ENCODE measurements at places on chromosomes 4 and X.
A peak's percentile ranks its signal among the peaks of the same experiment; 100 is the strongest.

- no peak for DNase-seq
Observed at GRCh38 chr4:93657527-93657926, 171.0 kb upstream of the ATOH1 start.

DNA sequence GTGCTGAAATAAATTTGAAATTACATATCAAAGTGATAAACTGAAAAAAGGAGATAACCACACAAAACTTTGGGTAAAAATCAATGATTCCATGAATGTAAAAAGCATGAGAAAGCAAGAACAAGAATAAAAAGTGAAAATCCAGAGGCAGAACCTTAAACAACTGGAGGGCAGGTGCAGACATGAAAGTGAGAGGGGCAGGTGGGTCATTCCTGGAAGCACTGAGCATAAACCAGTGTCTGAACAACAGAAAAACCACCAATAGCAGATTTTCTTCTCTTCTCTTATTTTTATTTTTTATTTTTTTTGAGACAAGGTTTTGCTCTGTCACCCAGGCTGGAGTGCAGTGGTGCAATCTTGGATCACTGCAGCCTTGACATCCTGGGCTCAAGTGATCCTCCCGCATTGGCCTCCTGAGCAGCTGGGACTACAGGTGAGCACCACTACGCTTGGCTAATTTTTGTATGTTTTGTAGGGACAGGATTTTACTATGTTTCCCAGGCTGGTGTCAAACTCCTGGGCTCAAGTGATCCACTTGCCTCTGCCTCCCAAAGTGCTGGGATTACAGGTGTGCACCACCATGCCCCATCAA, 46.8 kb upstream of the GPR78 start:
- no peak for DNase-seq

- no peak for DNase-seq
Observed at GRCh38 chrX:118432799-118433198, 62.8 kb upstream of the DOCK11 start.

- peak; percentile 74 for DNase-seq
Observed at GRCh38 chr4:153142700-153143438, 61.4 kb upstream of the TRIM2 start.

- DNase-seq = no peak
Observed at GRCh38 chrX:55056820-55057674, 17.8 kb upstream of the PAGE2B start.

DNA sequence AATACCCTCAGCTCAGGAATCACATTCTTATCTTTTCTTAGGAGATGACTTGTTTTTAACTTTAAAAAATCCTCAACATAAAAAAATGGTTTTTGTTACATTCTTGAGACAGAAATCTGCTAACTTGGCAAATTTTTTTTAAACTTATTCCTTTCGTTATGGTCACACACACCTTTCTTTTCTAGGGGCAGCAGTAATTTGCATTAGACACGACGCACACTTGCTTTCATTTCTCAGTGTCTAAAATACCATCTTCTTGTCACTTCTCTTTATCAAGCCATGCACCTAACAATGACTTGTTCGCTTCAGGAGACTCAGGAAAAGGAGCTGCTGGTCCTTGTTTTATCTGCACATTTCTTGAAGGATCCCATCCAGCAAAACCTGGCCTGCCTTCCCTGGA, 112.6 kb upstream of the TBL1X start:
- no peak for DNase-seq

GRCh38 chrX:145190801-145191389, 56.4 kb upstream of the SPANXN1 start:
- DNase-seq = no peak

DNA sequence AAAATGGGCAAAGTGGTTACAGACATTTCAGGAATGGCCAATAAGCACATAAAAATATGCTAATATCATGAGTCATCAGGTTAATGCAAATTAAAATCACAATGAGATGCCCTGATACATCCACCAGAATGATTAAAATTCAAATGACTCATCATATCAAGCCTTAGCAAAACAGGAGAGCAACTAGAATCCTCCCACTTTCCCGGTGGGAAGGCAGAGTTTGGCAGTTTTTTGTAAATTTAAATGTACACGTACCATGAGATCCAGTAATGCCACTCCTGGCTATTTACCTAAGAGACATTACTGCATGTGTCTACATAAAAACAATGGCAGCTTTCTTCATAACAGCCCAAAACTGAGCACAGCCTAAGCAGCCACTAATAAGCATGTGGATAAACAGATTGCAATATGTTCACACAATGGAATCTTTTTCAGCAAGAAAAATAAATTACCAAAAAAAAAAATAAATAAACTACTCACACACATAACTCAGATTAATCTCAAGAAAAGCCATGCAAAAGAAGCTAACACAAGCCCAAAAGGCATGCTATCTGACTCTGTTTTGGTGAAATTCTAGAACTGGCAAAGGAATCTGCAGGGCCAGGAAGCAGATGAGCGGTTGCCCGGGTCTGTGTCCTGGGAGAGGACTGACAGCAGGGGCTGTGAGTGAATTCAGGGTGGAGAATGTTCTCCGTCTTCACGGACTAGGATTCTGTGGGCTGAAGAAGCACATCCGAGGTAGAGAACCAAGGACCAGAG, 48.8 kb downstream of the AFAP1 start:
- DNase-seq = no peak

GRCh38 chr4:183118141-183118540, 19.1 kb downstream of the WWC2 start:
- no peak for DNase-seq

- DNase-seq = no peak
Observed at GRCh38 chrX:105017641-105018040, 202.9 kb downstream of the TEX13A start.

- DNase-seq = peak; percentile 53
Observed at GRCh38 chr4:139419388-139419914, 34.5 kb upstream of the RAB33B start.

- DNase-seq = no peak
Observed at GRCh38 chr4:147340111-147340510, 140.8 kb upstream of the EDNRA start.

- DNase-seq = no peak
Observed at GRCh38 chr4:94939791-94940519, 182.2 kb downstream of the BMPR1B start.

DNA sequence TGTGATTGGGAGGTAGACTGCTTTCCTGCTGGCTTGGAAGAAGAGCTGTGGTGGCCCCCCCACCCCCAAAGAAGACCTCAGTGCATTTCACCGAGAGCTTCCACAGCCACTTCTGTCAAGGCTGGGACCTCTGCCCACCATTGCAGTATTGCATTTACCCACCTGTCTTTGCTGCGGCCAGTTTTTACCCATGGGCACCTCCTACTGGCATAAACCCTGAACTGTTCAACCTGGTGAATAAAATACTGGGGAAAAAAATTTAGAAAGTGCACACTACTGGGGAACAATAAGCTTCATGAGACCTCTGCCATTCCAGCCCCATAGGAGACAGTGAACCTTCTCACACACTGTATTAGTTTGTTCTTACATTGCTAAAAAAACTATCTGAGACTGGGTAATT, 40.3 kb downstream of the ARFIP1 start:
- DNase-seq = no peak

DNA sequence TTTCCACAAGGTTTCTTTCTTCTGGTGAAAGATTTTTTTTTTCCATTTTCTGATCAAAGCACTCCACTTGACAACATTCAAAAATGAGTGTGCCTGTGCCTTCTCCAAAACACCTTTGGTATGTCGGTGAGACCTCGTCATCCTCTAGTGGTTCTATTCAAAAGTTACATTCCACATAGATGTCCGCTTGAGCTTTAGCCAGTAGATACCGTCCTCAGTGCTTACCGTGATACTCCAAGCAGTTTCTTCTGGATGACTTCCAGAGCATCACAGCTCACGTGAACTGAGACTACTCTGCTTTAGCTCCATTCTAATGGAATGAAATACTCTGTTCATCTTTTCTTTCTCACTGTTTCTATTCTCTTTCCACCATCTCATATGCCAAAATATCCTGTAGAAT, 38.2 kb upstream of the VEGFC start:
- DNase-seq = no peak

DNA sequence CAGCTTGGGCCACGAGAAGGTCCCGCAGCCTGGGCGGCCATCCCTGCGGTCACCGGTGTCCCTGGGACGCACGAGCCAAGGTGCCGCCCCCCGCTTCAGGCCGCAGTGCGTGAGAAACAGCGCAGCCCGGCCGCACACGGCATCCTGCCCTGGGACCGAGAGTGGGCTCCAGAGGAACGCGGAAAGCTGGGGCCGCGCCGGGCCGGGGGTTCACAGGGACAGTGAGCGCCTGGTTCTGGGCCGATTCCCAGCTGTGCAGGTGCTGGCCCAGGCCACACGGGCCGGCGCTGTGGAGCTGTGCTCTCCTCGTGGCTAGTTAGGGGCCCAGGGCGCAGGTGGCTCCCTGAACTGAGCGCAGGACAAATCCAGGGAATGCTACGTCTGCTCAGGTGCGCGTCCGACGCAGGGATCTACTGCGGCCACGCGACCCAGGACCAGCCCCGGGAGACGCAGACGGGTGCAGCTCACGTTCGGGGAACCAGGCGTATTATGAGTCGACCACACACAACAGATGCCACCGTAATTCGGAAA, 25.8 kb upstream of the GTPBP6 start:
- no peak for DNase-seq

DNA sequence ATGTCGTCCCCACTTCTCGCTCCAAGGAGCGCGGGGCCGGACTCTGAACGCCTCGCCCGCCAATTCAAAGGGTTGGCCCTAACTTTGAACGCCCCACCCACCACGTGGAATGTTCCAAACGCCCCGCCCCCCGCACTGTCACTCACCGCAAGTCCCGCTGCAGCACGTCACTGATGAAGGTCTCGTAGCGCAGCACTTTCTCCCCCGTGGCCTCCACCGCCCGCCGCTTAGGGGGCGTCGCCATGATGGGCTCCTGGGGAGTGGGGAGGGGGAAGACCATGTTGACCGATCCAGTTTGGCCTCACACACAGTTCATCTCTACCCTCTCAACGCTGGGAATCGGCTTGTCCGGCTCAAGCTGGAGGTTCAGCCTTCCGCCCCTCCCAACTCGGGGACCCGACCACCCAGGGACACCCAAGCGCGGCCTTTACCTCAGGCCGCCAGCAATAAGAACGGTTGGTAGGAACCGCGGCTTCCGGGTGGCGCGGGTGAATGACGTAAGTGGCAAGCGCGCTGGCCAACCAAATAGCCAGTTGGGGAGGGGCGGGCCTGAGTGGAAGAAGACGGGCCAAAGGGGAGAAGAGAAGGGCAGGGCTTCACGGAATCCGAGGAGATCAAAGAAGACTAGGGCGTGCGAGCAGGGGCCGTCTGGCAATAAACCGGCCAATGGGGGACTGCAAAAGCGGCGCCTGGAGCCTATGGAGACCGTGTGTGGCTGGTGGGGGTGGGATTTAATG, at the start of gene UXT:
Gene UXT (minus strand): TSS at position 497 of the 737 bp plus-strand sequence. CDS start 253 bp downstream, at position 244.
- DNase-seq = peak; percentile 95

GRCh38 chr4:33989820-33990443, 2254.4 kb downstream of the ARAP2 start:
- no peak for DNase-seq

Data from ureter (tissue), 1 donor.